ENCODE measurements at places on chromosomes 3 and 15. TPM values are rescaled to one million over a fixed set of nuclear protein-coding genes. Genes with fewer than 3 reads are reported as not detected.
A peak's percentile ranks its signal among the peaks of the same experiment; 100 is the strongest.

- no peak for DNase-seq
Measured at GRCh38 chr3:156142702-156143101, 22.3 kb downstream of the KCNAB1 start.

- no peak for DNase-seq
Measured at GRCh38 chr3:150393745-150394144, 14.4 kb upstream of the TSC22D2 start.

DNA sequence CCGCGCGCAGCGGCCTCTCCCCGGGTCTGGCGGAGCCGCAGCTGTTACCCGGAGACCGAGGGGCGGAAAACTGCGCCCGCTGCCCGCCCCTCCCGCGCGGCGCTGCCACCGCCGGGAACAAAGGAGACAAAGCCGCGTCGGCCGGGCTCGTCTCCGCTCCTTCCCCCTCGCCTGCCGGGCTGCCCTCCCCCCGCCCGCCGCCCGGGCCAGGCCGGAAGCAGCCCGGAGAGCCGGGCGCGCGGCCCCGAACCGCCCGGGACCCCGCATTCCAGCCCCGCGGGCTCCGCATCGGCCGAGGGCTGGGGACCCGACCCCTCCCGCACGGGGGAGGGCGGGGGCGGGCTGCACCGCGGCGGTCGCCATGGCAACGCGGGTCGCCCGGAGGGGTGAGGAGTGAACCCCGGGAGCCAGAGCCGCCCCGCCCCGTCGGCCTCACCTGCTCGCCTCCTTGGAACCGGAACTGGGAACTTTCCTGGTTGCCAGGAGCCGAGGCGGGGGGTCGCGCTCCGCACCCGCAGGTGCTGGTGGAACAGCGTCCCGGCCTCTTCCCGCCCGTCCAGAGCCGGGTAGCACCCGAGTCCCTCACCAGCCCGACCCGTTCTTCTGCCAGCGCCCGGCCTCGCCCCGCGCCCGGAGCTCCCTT lies 448 bp downstream of the PLXNB1 start:
- DNase-seq, result peak; percentile 71

DNA sequence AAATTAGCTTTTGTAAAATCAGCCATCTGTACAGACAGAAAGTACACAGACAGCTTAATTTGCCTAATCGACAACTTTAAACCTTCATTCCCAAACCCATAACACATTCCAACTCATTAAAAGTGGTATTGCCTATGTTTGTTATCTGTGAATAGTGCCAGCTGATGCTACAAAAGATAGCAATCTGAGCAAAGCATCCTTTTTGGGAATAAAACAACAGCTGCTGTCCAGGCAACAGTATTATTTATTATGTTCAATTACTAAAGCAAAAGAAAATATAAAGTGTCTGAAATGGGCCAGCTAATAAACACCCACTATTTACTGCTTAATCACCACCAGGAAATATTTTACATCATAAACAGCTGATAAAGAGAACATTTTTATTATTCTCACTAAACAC lies 134.8 kb upstream of the ABI3BP start:
- DNase-seq, result no peak

PAK6 gene
- total RNA-seq, result 0.18 TPM
